ENCODE measurements at places on chromosomes 11 and 22. TPM values are rescaled to one million over a fixed set of nuclear protein-coding genes. Genes with fewer than 3 reads are reported as not detected.
A peak's percentile ranks its signal among the peaks of the same experiment; 100 is the strongest.

The CHADL gene
- total RNA-seq: 2.5 TPM

The C11orf21 gene
- total RNA-seq: 1.1 TPM

The NEFH gene
- 0.32 TPM for total RNA-seq

The H19 gene
- 569 TPM for total RNA-seq

The OR52H1 gene
- total RNA-seq: 1.8 TPM

The KREMEN1 gene
- 16.4 TPM for total RNA-seq

The OR51B4 gene
- not detected for total RNA-seq

DNA sequence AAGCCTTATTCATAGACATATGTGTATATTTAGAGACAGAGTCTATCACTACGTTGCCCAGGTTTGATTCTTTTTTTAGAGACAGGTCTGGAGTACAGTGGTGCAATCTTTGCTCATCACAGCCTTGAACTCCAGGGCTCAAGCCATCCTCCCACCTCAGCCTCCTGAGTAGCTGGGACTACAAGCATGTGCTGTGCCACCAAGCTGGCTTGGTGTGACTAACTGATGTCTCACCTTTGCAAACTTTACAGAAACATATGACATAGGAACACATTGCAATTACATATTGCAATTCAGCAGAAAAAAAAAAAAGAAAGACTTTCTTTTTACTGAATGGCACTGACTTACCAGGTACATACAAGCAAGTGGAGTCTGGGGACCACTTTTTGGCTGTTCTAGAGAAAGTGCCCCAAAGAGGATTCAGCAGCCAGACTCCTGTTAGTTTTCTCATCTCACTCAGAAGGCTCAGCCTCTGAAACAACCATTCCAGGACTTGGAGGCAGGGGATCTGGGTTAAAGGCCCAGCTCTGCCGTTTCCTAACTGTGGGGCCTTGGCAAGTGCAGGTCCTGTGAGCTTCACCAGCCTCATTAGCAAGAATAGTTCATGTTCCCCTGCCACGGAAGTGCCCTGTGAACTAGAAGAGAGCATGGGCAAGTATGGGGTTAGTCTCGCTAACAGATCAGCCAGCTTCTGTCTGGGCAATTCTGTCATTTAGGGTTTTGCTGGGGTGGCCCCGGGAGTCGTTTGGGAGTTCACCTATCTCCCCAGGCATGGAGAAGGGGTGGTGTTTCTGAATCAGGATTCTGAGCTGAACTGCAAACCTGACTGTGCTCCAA lies 11.3 kb upstream of the NFAM1 start:
- no peak for DNase-seq

GRCh38 chr22:36329254-36330078 lies 58.3 kb downstream of the MYH9 start:
- DNase-seq: no peak

GRCh38 chr11:61736310-61736709 lies 16.1 kb upstream of the MYRF start:
- DNase-seq: no peak

GRCh38 chr22:47370448-47371262 lies 608.2 kb downstream of the TBC1D22A start:
- DNase-seq: no peak

DNA sequence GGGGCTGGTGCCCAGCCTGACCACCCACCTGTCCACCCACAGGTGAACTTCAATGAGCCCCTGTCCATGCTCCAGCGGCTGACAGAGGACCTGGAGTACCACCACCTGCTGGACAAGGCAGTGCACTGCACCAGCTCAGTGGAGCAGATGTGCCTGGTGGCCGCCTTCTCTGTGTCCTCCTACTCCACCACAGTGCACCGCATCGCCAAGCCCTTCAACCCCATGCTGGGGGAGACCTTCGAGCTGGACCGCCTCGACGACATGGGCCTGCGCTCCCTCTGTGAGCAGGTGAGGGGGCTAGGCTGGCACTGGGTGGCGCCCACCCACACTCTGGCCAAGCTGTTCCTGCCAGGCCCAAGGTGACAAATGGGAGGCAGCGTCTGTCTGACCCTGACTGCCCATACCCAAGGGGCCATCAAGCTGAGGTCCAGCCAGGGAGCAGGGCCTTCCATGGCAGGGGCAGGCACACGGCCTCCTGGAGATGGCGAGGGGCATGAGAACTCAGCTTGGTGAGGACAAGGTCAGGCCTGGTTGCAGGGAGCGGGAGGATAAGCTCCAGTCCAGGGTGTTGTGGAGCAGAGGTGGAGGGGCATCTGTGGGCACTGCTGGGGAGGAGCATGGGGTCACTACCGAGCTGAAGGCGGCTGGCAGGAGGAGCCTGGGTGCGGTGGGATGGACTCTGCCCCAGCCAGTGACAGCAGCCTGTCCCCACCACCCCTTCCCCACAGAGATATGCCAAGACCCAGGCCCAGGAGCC lies 77.7 kb downstream of the MORC2 start:
- DNase-seq: no peak

DNA sequence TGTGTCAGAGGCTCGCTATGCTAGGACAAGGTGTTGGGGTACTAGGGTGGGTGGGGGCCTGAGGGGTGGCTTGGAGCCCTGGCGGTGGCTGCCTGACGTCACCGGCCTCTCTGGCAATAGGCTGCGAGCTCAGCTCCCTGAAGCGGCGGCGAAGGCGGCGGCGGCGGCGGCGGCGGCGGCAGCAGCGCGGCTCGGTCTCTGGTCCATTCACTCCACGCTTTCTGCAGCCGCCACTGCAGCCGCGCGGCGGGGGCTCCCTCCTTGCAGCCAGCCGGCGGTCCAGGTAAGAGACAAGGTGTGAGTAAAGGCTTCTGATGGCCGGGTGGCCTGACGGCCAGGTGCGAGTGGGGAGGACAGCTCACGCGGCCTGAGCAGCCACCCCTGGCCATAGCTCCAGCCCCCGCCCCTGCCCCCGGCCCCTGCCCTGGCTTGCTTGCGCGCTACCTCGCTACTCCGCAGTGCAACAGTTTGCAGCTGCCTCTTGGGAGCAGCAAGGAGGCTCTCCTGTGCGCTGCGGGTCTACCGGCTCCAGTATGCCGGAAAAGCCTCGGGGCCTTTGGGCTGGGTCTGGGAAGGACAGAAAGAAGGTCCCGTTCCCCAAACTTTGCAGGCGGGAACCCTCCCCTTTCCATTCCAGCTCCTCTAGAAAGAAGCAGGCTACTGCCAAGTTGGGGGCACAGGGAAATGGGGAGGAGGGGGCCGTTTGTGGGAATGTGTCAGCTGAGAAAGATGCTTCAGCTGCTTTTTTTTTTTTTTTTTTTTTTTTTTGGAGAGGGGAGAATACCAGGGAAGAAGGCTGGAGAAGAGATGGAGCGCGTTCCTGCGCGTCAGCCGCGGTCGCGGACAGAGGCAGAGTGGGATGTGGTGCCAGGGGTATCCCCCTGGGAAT lies at the start of gene C11orf87:
C11orf87 (plus strand) TSS at position 210 of the 889 bp plus-strand sequence. CDS start 1,444 bp downstream, outside the sequence.
- no peak for DNase-seq

GRCh38 chr11:77073328-77074001 lies 6.7 kb downstream of the CAPN5 start:
- DNase-seq: peak; percentile 53

DNA sequence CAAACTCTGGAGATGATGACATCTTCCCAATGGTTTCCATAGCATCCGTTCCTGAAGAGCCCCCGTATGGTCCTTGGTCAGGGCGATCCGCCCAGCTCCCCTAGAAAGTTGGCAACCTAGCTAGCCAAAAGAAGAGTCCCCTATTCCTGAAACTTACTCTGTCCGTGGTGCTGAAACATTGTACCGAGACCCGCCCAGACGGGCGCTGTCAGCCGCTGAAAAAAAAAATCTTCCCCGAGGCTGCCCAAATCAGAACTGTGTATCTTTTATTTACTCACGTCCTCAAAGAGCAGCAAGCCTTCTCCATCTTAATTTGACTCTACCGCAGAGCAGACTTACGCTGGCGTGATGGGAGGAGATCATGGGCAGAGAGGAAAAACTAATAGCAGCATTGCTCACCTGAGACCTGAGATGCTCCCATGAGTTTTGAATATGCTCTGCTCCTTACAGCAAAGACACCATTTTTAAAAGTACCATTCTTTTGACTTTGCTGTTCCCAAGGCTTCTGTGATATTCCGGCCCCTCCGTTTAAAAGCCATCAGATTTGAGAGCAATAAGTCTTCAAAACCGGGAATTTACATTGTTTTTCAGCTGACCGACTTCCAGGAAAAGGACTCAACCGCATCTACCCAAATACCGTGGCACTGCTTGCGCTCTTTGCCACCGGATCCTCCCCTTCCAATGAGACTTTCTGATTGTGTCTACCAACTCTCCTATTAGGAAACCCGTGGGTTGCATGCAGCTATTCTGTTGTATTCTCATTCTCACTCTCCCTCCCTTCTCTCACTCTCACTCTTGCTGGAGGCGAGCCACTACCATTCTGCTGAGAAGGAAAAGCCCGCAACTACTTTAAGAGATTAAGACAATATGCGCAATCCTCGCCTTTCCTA lies at the start of gene SLC17A6:
SLC17A6 (plus strand) TSS at position 786 of the 890 bp plus-strand sequence. CDS start 153 bp downstream, outside the sequence.
- no peak for DNase-seq

- no peak for DNase-seq
These were observed 26.5 kb upstream of the PRDM10 start for GRCh38 chr11:130029137-130029536.

GRCh38 chr11:15884777-15885540 lies 471.4 kb downstream of the SOX6 start:
- no peak for DNase-seq

DNA sequence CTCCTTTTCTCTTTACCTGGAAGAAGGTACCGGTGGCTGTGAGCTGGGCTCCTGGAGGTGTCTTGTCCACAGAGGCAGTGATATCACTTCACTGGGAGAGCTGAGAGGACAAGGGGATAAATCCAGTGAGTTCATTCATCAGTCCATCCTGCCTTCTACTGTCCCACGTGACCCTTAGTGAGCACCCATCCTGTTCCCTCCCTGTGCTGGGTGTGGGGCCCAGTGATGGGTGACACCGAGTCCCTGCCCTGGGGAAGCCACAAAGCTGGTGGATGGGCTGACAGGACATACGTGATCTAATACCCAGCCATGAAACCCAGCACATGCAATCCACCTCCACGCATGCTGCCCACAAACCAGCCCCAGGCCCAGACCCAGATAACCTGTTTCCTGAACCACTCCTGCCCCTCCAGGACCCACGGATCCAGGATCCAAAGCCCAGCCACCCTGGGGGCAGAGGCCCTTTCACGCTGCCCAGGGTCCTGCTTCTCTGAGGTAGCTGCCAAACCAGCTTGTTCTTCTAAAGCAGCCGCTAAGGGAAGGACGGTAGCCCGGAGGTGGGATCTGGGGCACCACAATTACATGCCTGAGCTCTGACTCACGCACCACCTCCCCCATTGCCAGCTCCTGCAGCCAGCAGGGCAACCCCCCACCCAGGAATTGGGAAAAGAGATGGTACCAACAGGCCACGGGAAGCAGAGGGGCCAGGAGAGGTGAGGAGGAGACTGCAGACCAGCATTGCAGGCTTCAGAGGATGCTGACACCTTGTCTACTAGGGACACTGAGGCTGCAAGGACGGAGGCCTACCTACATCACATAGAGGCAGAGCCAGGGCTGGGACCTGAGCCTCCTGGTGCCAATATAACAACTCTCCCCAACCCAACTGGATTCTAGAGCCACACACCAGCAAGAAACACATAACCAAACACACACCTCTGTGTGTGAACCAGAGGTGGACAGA lies 35.2 kb downstream of the GDPD5 start:
- no peak for DNase-seq

GRCh38 chr11:19430754-19431398 lies 190.1 kb upstream of the E2F8 start:
- no peak for DNase-seq

GRCh38 chr11:66637557-66638176 lies 836 bp upstream of the RBM4 start:
- DNase-seq: no peak

DNA sequence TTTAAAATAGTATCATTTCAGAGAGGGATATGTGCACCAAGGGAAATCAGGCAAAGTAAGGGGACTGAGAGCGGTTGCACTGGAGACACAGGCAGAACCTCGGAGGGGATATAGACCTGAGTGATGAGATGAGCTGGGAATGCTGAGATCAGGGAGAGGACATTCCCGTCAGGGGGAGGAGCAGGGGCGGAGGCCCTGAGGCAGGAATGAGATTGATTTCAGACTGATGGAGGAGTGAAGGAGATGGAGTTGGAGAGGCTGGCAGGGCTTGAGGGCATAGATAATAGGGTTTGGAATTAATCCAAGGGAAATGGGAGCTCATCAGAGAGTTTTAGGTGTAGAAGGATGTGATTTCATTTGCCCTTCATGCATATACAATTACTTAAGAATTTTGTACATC lies 13.2 kb downstream of the CD6 start:
- DNase-seq: no peak

DNA sequence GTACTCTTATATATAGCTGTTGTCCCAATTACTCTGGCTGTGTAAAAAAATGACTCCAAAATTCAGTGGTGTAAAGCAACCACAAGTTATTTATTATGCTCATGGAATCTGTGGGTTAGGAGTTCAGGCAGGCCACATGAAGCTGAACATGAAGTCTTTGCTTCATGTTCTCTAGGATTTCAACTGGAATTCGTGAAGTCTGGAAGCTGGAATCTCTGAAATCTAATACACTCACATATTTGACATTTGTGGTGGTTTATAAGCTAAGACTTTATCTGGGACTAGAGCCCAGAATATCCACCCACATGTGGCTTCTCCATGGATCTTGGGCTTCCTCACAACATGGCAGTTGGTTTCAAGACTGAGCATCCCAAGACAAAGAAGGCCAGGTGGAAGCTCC lies 430.6 kb downstream of the MIAT start:
- no peak for DNase-seq

DNA sequence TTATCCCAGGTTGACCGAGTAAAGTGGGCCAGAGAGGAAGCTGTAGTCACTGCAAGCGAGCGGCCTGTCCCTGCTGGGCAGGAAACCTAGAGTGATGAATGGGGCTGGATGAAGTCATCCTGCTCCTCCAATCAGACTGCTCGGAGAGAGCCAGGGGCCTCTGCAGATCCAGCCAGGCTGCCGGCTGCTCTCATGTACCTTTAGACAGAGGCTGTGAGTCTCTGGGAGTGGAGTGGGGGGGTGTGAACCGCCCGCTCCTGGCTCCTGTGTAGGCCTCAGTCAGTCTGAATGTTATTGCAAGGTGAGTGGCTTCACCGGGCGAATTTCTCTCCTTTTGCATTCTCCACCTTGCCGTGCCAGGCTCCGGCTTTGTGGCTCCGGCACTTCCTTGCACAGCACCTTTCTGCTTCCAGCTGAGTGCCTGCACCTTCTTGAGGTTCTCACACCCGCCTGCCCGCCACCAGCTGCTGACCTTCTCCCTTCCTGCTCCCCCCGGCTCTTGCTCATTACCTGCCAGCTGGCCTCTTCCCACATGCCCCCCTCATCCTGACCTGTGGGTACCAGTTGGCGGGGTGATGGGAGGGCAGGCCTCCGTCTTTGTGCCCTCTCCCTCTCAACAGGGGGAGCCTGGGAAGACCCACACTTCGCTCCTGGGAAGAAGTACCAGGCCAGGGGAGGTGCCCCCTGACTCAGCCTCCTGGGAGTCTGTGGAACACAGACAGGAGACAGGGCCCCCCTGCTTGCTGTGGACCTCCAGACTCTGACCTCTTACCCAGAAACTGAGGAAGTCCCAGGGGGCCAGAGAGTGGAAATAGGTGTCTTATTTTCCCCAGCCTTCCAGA lies 79.9 kb downstream of the GRAMD1B start:
- no peak for DNase-seq

DNA sequence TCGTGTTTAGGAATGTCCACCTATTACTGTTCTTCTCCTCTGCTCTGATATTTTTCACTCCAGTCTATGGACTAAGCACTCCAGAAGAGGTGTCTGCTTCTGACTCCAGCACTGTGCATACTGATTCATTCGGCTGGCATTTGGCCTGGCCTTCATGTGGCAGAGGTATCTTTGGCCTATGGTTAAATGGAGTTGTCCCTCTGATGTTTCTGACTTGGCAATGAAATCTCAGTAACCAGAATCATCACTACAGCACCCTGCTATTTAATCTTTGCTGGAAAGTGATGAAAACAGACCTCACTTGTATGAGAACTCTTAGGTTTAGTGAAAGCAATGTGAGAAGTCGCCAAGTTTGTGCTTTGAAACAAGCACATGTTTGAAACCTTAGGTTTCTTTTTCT lies 155.2 kb downstream of the MAML2 start:
- no peak for DNase-seq
